ENCODE measurements at places on chromosomes 6 and 20. TPM values are rescaled to one million over a fixed set of nuclear protein-coding genes. Genes with fewer than 3 reads are reported as not detected.

The CAGE1 gene
- under 0.01 TPM for total RNA-seq

GRCh38 chr6:27286141-27286540 lies 25.9 kb downstream of the POM121L2 start:
- no peak for DNase-seq

GRCh38 chr20:55649254-55649653 lies 356.1 kb downstream of the CBLN4 start:
- no peak for DNase-seq

GRCh38 chr20:36243726-36244125 lies 7.4 kb downstream of the AAR2 start:
- DNase-seq: no peak

- no peak for DNase-seq
Observed at GRCh38 chr6:54057058-54057457, 54.2 kb upstream of the MLIP start.

Measured in dermis blood vessel endothelial cell (primary cell).